Left renal cortex interstitium (tissue), 4 donors: ENCODE measurements at places on chromosomes 13 and 19.

GRCh38 chr19:49678985-49679770, 2.1 kb downstream of the PRMT1 start:
- DNase-seq: no peak

- no peak for DNase-seq
Observed at GRCh38 chr13:99425485-99426341, 75.6 kb upstream of the TM9SF2 start.

GRCh38 chr13:73803997-73804396, 330.2 kb downstream of the KLF12 start:
- DNase-seq: no peak

- no peak for DNase-seq
Observed at GRCh38 chr13:26236296-26236695, 14.2 kb upstream of the RNF6 start.

DNA sequence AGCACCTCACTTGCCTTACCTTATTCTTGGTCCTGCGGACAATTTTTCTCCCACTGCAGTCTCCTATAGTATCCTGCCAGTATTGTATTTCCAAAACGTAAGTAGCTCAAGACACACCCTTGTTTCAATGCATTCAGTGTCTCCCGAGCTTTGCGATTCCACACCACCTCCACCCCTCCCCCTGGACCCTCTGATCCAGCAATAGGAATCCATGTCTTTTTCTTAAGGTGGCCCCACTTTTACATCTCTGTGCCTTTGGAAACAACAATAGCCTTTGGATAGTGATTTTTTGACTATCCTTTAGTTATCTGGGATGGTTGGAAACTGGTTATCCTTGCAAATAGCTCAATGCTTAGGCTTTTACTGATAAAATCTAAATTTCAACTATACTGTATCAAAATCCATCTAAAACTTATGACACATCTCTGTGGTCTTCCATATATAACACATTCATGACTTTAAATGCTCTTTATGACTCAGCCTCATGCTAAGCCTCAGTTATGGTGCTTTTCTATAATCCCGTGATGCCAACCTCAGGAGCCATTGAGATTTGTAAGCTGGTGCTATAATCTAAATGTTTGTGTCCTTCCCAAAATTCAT, 27.1 kb downstream of the FAM216B start:
- no peak for DNase-seq

DNA sequence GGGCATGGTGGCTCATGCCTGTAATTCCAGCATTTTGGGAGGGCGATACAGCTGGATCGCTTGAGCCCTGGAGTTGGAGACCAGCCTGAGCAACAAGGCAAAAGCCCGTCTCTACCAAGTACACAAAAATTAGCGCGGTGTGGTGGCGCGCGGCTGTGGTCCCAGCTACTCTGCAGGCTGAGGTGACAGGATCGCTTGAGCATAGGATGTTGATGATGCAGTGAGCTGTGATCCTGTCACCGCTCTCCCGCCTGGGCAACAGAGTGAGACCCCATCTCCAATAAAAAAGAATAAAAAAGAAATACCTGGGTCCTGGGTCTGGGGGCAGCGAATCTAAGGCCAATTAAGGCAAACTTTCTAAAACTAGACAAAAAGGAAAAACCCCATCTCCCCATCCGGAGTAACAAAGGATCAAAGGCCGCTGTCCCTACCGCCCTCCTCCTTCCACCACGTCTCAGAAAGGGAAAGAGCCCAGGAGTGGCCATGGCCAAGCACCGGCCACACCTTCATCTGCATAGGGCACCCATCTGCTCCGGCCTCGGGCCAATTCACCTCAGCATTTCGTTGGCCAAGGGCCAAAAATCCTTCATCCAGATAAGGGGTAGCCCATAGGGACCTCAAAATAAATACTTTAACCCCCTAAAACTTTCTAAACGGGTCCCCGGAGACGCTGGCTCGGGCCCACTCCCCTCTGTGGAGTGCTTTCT, 851 bp downstream of the ZNF320 start:
- peak; percentile 16 for DNase-seq

- peak; percentile 38 for DNase-seq
Observed at GRCh38 chr19:7159105-7159933, 89.8 kb downstream of the ZNF557 start.

GRCh38 chr13:104594806-104595205, 1528.6 kb upstream of the SLC10A2 start:
- DNase-seq: no peak

DNA sequence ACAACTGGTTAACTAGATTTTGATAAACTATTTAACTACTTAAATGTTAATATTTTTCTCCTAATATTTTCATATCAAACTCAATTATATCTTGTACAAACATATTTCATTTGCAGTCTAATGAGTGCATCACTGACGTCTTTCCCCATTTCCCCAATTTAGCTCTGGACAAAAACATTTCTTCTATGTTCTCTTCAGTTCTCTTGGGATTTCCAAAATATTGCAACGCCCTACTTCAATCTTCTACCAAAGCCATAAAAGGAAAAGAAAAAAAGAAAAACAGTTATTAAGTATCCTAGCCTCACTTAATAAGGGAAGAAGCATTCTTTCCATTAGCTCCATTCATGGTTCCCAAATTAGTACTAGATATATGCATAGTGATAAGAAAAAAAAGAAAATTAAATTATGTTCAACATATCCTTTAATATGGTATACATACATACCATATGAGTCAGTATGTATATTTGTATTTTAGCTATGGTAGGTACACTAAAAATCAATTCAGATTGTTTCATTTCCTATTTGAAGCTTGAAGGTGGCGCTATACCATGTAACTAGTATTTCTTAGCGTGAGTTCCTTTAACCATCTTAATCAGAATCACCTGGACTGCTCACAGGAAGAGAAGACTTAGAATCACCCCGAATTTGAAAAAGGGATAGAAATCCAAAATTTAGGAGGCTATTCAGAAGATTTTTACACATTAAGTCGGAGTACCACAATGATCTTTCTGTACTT, 9.9 kb downstream of the FBXL3 start:
- no peak for DNase-seq

GRCh38 chr19:27971869-27972268, 1241.1 kb downstream of the UQCRFS1 start:
- DNase-seq: no peak

GRCh38 chr13:79999601-80000000, 341.3 kb downstream of the SPRY2 start:
- DNase-seq: no peak

DNA sequence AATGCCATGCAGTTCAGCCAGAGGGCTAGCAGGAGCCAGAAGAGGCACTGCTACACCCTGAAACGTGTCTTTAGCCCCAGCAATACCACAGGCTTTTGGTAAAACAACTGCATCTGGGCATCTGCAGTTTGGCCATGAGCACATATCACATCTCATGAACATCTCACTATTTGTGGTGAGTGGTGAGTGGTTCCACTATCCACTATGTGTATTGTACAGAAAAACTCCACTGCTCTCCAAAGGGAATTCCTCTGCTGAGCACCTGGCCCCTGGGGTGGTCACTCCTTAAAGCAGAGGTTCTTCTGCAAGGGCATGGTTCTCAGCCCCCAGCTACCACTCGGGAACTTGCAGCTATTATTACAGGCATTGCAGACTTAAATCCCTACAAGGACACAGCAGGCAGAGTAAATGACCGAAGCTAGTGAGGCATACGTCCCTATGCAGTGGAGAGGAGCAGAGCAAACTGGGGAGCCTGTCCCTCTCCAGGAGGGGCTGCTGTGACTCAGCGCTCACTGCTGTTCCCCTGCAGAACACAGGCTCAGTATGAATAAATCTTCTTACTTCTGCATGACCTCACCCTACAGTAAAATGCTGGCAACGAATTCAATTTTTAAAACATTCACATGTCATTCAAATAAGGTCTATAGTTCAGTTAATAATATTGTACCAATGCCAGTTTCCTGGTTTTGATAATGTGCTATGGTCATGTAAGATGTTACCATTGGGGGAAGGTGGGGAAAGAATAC, 332.4 kb upstream of the ZNF507 start:
- DNase-seq: no peak

GRCh38 chr13:23735329-23735728, 153.9 kb downstream of the MIPEP start:
- DNase-seq: no peak

DNA sequence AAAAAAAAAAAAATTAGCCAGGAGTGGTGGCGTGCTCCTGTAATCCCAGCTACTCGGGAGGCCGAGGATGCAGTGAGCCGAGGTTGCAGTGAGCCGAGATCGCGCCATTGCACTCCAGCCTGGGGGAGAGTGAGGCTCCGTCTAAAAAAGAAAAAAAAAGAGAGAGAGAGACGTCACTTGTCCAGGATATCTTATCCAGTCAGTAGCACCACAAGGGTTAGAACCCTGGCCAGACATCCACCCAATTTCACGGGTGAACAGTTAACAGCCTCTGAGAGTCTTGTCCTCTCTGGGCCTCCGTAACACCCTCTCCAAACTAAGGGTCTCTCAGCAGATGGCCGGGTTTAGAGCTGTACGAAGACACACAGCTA, 917 bp upstream of the CLPTM1 start:
- DNase-seq: no peak

- no peak for DNase-seq
Observed at GRCh38 chr13:52599037-52599847, 43.0 kb upstream of the HNRNPA1L2 start.

GRCh38 chr13:24777171-24777570, 13.2 kb downstream of the RNF17 start:
- no peak for DNase-seq

- DNase-seq: no peak
Observed at GRCh38 chr19:57141699-57142098, 3.3 kb downstream of the ZIM3 start.

DNA sequence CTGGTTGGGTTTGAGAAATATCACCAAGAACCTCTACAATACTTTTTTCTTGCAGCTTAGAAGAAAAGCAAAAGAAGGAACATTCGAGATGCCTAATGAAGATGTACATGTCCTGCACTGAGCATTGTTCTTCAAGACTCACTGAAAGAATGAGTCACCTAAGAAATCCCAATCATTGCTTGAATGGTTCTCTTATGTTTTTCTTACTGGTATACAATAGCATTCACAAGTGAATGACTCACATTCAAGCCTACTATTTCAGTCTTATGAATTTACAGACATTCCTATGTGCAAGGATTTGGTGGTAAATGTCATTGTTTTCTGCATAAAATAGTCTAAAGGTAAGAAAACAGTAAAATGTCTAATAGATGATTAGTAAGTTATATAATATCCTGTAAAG, 594.6 kb downstream of the PCDH9 start:
- no peak for DNase-seq

- DNase-seq: no peak
Observed at GRCh38 chr13:81568824-81569223, 1227.9 kb upstream of the SPRY2 start.

DNA sequence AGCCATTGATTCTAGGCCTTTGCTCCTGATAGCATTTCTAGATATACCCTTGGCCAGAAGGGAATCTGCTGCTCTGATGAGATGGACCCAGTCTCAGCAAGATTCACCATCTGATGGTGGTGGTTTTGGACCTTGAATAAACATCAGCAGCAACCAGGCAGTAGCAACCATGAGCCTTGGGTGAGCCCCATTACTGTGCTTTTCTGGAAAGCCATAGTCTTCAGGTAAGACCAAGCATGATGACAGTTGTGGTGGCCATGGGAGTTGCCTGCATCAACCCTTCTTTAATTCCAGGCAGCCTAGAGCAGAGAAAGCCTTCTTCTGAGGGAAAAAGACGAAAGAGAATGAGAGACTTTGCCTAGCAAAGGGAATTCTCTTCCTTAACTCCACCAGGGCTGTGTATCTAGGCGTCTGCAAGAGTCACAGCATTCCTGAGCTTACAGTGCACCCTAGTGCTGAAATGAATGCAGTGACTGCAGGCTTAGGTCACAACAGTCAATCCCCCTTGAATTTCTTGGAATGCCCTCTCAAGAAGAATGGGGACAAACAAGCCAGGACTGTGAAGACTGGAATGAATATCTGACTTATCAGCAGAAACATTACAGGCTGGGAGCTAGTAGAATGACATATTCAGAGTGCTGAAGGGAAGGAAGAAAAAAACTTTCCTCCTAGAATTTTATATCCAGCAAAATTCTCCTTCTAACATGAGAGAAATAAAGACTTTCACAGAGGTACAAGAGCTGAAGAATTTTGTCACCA, 942.4 kb upstream of the PCDH20 start:
- DNase-seq: peak; percentile 7

DNA sequence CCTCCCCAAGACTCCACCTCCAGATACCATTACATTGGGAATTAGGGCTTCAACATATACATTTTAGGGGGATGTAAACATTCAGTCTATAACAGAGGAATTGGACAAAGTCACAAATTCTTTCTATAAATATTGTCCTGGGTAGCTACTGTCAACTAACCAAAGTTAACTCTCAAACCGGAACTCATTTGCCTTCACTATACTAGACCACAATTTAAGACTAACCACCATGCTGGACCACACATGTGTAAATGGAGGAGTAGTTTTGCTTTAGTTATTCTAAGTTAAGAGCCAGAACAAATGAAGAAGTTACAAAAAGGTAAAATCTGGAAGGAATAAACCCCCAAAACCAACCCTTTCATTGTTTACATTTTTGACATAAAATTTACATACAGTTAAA, 222.8 kb downstream of the NDFIP2 start:
- no peak for DNase-seq

DNA sequence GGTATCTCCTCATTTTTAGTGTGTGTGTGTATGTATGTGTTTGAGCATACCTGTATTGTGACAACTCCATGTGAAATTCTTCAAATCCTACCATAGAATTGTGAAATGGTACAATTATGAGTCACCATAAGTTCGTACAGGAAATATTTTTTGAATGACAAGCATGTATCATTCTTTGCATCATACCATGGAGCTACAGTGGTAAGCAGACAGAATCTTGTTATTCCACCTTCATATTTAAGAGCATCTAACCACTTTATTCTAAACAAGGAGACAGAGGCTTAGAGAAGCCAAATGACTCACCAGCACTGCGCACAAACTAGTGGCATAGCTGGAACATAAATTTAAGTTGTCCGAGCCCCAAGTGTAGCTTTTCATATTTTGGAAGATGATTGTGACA, 4.5 kb upstream of the EPSTI1 start:
- DNase-seq: no peak

- DNase-seq: no peak
Observed at GRCh38 chr13:113654591-113655345, 3.2 kb downstream of the ATP4B start.

DNA sequence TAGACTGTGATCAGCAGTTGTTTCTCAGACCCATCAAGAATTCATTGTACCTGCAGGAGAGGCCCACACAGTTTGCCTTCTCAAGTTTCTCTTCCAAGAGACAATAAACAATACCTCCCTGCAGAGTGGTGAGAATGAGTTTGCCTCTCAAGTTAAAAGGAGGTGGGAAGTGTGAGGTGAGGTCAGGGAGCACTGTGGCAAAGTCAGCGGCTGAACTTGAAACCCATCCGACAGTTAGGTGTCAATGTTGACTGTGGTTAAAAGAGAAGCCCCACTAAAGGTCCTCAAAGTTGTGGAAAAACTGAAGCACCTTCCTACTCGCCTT, 72.9 kb upstream of the TSC22D1 start:
- DNase-seq: peak; percentile 65
